ENCODE measurements at places on chromosomes 3 and 15.

GRCh38 chr15:40445421-40445922 is 4.7 kb downstream of the BAHD1 start:
- DNase-seq, result no peak

- no peak for DNase-seq
These were observed 2.7 kb upstream of the C2CD4A start for GRCh38 chr15:62063825-62064635.

DNA sequence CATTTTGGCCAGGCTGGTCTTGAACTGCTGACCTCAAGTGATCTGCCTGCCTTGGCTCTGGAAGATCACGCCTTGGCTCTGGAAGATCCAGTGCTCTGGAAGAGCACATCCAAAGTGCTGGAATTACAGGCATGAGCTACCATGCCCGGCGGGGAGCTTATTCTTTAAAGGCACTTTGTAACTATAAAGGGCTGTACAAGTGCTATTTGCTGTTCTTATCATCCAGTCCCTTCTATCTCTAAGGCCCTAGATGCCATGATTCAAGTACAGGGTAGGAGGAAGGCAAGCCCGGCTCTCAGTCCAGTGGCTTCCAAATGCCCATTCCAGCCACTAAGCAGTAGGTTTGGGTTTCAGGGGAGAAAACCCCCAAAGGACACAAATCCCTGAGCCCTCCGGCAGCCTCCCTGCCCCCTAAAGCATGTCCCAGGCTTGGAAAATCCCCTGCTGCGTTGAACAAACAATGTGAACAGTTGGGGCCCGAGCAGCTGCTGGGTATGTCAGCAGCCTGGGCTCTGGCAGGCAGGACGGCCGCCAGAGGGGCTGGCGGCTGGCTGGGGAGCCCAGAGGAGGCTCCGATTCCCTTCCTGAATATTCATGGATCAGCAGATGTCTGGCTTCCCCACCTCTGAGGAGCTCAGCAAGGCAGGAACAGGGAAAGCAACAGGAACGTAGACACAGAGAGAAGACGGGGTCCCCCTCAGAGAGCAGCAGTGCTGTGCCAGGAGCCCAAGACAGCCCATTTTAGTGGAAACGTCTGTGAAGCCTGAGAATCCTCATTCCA is 7.7 kb downstream of the IGDCC4 start:
- no peak for DNase-seq

DNA sequence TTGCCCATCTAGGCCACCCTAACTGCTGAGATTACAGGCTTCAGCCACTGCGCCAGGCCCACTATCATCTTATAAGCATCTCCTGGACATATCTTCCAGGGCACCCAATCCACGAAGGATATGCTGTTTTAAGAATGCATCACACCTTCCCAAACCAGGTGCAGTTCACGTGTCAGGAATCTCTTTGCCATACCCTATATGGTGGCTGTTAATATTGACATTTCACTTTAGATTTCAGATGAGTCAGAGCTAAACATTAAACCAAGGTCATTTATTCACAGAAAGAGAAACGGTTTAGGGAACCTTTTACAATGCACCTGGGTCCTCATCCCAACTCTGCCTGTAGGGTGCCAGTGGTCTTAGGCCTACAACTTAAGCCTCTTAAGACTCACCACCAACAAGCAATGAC is 85.7 kb downstream of the TBL1XR1 start:
- DNase-seq, result no peak

GRCh38 chr15:41501191-41501917 is 7.7 kb downstream of the ITPKA start:
- no peak for DNase-seq

- no peak for DNase-seq
These were observed 114.5 kb downstream of the CD47 start for GRCh38 chr3:107976202-107976800.

DNA sequence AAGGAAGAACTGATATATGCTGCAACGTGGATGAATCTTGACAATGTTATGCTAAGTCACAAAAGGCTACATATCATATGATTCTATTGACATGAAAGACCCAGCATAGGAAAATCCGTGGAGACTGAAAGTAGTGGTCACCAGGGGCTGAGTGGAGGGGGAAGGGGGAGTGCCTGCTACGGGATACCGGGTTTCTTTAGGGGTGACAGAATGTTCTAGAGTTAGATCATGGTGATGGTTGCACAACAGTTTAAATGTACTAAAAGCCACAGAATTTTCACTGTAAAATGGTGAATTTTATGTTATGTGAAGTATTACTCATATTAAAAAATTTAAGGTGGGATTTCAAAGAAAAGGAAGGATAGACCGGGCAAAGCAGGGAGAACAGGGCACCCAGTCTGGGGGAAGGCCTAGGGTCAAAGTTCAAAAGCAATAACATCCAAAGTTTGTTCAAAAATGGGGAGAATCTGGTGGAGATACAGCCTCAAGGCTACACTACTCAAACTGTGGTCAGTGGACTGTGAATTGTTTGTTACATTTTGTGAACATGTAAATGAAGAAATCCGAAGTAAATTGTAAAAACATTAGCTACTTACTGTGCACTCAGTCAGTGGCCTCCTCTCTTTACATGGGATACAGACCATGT is 74.2 kb upstream of the FNDC3B start:
- DNase-seq, result no peak

DNA sequence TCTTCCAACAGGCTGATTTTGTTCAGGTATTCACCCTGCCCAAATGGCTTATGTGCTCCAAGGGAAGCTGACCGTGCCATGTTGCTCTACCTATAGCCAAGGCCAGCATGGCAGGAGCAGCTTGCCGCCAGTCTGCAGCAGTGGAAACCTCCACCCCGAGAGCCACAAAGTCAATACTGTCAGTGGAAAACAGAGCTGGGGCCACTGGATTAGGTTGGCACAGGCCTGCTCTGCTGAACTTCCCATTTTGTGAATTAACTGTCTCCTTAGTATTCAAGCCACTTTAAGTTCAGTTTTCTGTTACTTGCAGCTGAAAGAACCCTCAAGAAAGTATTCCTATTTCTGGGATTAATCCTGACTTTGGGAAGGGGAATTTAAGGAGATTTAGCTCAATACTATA is 63.8 kb upstream of the XCR1 start:
- no peak for DNase-seq

DNA sequence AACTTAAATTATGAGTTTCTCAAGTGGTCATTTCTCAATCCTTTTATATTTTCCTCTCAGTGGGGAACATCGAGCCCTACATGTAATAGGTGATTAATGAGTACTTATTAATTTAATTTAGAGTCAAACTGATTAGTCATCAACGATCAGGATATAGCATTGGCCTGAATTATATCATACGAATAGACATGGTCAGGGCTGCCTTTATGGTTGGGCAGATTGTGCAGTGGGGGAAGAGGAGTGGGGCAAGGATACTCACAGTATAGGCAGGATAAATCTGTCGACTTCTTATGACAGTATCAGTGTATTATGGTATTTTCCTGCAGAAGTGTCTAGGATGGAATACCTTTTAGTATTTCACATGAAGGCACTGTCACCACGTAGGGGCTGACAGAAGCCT is 27.0 kb downstream of the C2CD4A start:
- DNase-seq, result no peak

- no peak for DNase-seq
These were observed 13.5 kb downstream of the OCA2 start for GRCh38 chr15:28085489-28086174.

- DNase-seq, result no peak
These were observed 77.0 kb downstream of the KLF13 start for GRCh38 chr15:31403606-31404005.

- DNase-seq, result no peak
These were observed 152.9 kb downstream of the ATP10A start for GRCh38 chr15:25710184-25710583.

- DNase-seq, result no peak
These were observed 7.7 kb downstream of the ITIH1 start for GRCh38 chr3:52784931-52785590.

DNA sequence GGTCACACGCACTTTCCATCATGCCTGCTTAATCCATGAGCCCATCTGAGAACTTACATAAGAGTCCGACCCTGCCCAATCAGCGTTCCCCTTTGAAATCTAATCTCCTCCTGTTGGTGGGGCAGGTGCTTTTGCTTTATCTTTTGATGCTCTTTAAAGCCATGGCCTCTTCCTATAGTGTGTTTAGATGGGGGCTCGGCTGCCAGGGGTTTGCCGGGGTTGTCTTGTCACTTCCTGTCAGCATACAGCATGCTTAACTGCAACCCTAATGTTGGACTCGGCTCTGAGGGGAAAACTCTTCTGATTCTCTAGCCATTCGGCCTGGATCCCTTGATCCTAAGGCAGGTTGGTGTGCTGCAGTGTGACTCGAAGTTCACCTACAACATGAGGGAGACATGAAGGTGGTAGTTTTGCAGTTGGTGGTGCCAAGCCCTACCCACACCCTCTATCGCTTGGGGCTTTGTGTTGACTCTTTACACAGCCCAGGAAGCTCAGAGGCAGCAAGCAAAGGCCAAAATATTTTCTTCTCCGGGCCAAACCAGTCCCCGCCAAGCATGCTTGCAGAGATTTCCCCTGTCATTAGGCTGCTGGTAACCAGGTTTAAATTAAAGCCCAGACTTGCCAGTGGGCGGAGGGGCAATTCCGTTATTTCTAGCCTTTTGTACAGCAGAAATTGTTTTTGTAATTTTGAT is 218.7 kb downstream of the FEZF2 start:
- DNase-seq, result no peak

- DNase-seq, result no peak
These were observed 101.9 kb downstream of the CHDH start for GRCh38 chr3:53744351-53744750.

DNA sequence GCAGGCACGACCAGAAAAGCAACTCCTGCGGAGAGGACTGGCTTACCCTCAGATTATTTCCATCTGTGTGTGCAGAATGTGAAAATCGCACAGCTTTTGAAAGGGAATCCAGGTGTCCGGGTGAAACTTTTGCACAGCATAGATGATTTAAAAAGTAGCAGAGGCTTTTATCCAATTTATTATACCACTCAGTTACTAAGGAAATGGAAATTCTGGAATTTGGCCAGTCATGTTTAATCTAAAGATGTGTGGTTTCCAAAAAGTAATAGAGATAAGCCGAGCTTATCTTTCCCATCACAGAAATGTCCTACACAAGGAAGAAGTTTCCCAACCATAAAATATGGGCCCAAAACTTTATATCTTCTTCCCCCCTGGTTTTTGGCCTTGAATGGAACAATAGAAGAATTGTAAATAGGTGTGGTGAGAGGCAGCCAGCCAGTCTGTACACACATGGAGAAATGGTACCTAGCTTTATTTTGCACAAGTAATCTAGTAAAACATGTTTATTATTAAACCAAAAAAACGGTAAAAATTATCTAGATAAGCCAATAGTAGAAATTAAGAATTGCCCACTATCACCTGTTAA is 19.3 kb upstream of the SLC24A5 start:
- no peak for DNase-seq

DNA sequence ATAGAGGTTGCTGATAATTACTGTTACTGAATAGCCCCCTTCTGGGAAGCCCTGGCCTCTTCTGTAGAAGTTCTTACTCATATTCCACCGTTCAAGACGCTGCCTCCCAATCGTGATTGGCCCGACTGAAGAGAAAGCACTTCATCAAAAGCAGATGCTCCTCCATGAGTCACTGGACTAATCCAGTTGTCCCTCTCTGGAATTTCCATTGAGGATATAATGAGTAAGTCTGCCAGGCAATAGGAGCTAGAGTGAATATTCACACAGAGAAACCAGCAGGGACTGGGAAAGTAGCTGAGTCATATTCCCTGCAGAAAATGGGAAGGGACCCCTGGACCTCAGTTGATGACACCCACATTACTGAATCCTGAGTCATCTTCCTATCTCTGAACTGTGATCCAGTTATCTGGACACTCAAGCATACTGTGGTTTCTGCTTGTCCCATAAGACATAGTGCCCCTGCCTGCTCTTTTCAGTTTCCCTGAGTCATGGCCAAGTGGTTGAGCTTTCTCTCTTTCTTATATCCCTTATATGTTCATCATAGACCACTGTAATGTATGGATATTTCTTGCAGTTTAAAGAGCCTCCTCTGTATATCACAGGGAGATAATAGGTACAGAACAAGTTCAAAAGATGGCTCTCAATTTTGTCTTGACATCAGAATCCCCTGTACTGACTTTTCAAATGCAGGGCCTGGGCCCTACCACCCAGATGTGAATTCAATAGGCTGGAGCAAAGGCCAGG is 151.2 kb upstream of the CDIN1 start:
- no peak for DNase-seq

GRCh38 chr3:100756441-100756840 is 47.1 kb downstream of the TFG start:
- DNase-seq, result no peak

DNA sequence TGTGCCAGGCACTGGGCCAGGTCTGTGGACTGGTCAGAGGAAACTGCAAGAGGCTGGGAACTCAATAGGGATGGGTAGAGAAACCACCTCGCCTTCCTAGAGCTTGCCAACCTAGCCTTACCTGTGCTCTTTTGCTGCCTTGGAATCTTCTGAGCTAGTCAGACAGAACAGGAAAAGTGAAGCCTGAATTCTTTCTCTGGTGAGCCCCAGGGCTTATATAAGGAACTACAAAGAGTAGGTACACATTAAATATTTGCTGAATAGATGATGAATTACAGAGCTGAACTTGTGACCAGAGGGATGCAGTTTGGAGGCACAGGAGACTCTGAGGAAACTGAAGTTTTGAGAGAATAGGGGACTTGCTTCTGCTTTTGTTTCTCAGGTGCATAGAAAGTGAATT is 15.6 kb upstream of the FBXW12 start:
- DNase-seq, result no peak

DNA sequence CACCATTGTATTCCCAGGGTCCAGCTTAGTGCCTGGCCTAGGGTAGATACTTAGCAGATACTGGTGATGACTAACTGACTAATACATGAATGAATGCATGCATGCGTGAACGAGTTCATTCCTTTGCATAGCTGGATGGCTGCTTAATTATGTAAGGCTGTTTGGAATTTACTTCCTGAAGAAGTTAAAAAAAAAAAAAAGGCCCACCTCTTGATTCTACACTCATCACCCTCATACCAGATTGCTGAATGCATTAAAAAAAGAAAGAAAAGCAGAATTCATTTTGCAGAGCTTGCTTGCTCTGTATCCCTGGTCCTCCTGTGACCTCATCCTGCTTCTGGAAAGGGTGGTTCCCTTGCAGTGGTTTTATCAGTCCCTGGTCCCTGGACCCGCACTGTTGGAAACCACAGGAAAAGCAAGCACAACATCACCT is 277.6 kb upstream of the CFAP20DC start:
- DNase-seq, result no peak

- DNase-seq, result no peak
These were observed 27.6 kb downstream of the LRIG1 start for GRCh38 chr3:66473181-66473580.

DNA sequence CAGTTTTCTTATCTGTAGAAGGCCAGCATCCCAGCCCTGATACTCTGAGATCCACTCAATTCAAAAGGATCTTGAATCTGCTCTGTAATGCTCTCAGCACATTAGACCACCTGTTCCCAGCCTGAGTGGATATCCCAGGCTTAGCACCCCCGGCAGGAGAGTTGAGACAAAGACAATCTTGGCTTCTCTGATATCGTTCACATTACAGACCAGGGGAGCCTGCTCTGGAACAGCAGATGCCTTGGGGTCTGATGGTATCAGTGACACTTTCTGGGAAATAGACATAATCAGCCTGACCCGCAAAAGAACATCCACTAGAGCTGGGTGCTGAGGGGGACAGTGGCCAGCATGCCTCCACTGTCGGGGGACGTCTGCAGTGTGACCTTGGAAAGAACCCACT is 70.6 kb downstream of the BDH1 start:
- DNase-seq, result no peak

All from right renal cortex interstitium (tissue), 3 donors.